Upper lobe of left lung (tissue), 6 donors: ENCODE measurements at places on chromosomes 3 and 15. TPM values are rescaled to one million over a fixed set of nuclear protein-coding genes. Genes with fewer than 3 reads are reported as not detected.

DNA sequence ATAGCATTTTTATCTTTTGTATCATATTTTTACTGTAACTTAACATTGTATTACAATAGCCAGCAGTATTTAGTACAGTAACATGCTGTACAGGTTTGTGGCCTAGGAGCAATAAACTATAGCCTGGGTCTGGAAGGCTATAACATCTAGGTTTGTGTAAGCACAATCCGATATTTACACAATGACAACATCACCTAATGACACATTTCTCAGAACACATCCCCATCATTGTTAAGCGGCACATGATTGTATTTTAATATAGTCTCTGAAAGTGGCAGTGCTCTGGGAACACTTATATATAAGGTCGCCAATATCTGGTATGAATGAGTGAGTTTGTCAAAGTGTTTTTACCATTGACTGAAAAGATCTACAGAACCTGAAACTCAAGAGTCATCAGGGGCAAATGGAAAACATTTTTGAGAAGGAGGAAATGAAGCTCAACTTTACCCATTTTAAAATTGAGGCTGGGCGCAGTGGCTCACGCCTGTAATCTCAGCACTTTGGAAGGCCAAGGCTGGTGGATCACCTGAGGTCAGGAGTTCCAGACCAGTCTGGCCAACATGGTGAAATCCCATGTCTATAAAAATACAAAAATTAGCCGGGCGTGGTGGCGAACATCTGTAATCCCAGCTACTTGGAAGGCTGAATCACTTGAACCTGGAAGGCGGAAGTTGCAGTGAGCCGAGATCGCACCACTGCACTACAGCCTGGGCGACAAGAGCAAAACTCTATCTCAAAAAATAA lies 38.8 kb upstream of the TNFSF10 start:
- no peak for DNase-seq
- no peak overlapping the region for H3K4me3 ChIP-seq
- peak overlapping the region; percentile 81 for H3K27ac ChIP-seq
- H3K4me1 ChIP-seq, result peaks cover 50% of the 10 kb centered on the region
- no peaks in the 10 kb centered on the region for H3K27me3 ChIP-seq

DNA sequence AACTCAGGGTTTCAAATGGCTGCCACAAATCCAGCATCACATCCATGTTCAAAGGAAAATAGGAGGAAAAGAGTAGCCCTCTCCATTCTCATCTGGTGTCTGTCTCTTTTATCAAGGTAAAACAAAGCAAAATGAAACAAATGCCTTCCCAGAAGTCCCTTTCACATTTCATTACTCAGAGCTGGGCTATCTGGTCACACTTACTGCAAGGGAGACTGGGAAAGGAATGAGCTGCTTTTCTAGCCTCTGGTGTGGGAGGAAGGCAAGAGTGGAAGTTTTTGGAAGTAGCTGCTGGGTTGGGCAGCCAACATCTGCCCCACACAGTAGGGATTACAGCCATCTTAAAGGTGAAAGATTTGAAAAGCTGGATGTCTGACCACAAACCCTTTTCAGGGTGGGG lies 51.8 kb downstream of the KLF15 start:
- no peak overlapping the region for H3K4me3 ChIP-seq
- no peak for DNase-seq
- no peak overlapping the region for H3K27ac ChIP-seq

DNA sequence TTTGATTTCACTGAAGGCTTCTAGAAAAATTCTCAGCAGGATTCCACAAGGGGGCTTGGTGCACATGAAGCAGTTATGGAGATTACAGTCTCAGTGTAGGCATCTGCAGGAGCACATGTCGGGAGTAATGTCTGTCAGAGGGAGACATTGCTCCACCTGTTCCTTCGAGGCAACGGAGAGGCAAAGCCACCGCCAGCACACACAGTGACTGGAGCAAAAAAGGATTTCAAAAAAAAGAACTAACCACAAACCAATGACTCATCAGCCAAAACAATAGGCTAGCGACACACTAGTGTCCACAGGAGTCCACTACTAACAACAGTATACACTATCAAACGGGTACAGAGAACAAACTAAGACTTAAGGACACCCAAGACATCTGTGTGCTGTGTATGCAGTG lies 68.9 kb downstream of the NPTN start:
- H3K27ac ChIP-seq, result no peak overlapping the region
- no peak overlapping the region for H3K4me3 ChIP-seq
- peaks cover 7% of the 10 kb centered on the region for H3K4me1 ChIP-seq
- H3K27me3 ChIP-seq, result no peaks in the 10 kb centered on the region

- DNase-seq, result no peak
- H3K4me3 ChIP-seq, result no peak overlapping the region
- H3K4me1 ChIP-seq, result no peaks in the 10 kb centered on the region
- no peak overlapping the region for H3K27ac ChIP-seq
- H3K36me3 ChIP-seq, result no peaks in the 10 kb centered on the region
Measured at GRCh38 chr15:49847423-49848281, 226.8 kb downstream of the DTWD1 start.

GRCh38 chr3:157438194-157438730 lies 1.6 kb downstream of the PTX3 start:
- no peak overlapping the region for H3K27ac ChIP-seq
- H3K27me3 ChIP-seq, result no peaks in the 10 kb centered on the region
- no peaks in the 10 kb centered on the region for H3K36me3 ChIP-seq
- H3K4me1 ChIP-seq, result peaks cover 25% of the 10 kb centered on the region
- H3K4me3 ChIP-seq, result peak overlapping the region; percentile 8

DNA sequence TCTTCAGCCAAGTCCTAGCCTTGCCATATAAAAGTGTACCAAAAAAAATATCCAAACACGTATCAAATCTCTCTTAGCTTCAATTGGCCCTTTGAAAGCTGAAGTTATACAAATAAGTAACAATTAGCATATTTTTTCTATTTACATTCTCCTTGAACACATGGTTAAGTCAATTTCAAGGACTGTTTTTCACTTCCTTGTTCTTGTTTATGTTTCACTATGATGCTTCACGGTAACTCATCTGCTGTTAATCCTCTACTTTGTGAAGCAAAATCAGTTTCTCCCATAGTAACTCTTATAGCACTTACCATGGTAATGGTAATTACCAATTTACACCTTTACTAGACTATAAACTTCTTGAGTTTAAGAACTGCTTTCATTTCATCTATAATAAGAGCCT lies 10.6 kb upstream of the SPRED1 start:
- H3K4me1 ChIP-seq, result no peaks in the 10 kb centered on the region
- H3K27ac ChIP-seq, result no peak overlapping the region
- no peak overlapping the region for H3K4me3 ChIP-seq
- H3K27me3 ChIP-seq, result no peaks in the 10 kb centered on the region
- DNase-seq, result no peak

Gene MORC1
- total RNA-seq, result not detected

Gene AADACL2
- total RNA-seq, result not detected

Gene OPA1
- 43.0 TPM for total RNA-seq

Gene JMJD7
- total RNA-seq, result 40.9 TPM
